Myometrial cell (primary cell): ENCODE measurements at places on chromosomes 1 and 21. TPM values are rescaled to one million over a fixed set of nuclear protein-coding genes. Genes with fewer than 3 reads are reported as not detected.

Gene SLC41A1
- total RNA-seq, result 11.5 and 18.8 TPM in 2 replicates

Gene ZSWIM5
- total RNA-seq, result 0.29 TPM in 1 of 2 replicates, not detected in the other

Gene SPRR5
- total RNA-seq, result not detected in 2 replicates

Gene PRKAA2
- total RNA-seq, result under 0.01 and 0.53 TPM in 2 replicates

Gene SLC22A15
- 1.4 and 3.4 TPM in 2 replicates for total RNA-seq

Gene SPRR2B
- not detected in 2 replicates for total RNA-seq

Gene PLOD1
- total RNA-seq, result 438 and 482 TPM in 2 replicates

Gene HRNR
- not detected in 2 replicates for total RNA-seq

Gene AMIGO1
- total RNA-seq, result 0.58 and 0.89 TPM in 2 replicates

Gene CATSPERE
- 0.35 TPM in 1 of 2 replicates, not detected in the other for total RNA-seq
